Stimulated activated CD8-positive, alpha-beta memory T cell treated with anti-CD3 and anti-CD28 coated beads, Interleukin-7, amount 100 ng/mL, for 4 hours (primary cell): ENCODE measurements at places on chromosomes 4 and X.

GRCh38 chr4:37223732-37224131, 20.8 kb upstream of the NWD2 start:
- DNase-seq: no peak

DNA sequence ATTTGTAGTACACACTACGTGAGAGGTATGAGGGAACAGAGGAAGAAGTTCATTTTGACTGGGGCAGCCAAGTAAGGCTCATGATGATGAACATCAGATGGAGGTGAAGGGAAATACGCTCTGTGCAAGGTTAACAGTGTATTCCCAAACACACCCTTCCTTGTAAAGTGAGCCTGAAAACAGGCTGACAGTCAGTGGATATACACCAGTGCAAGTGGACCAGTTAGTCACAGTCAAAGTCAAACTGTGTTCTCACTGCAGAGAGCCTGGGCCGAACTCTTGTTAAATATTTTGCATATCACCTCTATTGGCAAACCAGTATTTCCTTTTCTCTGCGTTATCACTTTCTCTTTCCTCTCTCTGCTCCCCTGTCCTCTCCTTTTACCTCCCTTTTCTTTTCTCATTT, 23.4 kb upstream of the RHOH start:
- DNase-seq: no peak

- DNase-seq: no peak
These were observed 1.9 kb upstream of the BMX start for GRCh38 chrX:15498741-15499140.

- no peak for DNase-seq
These were observed 113.7 kb downstream of the MANBA start for GRCh38 chr4:102647117-102647516.

GRCh38 chrX:100994352-100995281, 25.1 kb downstream of the ARL13A start:
- no peak for DNase-seq

DNA sequence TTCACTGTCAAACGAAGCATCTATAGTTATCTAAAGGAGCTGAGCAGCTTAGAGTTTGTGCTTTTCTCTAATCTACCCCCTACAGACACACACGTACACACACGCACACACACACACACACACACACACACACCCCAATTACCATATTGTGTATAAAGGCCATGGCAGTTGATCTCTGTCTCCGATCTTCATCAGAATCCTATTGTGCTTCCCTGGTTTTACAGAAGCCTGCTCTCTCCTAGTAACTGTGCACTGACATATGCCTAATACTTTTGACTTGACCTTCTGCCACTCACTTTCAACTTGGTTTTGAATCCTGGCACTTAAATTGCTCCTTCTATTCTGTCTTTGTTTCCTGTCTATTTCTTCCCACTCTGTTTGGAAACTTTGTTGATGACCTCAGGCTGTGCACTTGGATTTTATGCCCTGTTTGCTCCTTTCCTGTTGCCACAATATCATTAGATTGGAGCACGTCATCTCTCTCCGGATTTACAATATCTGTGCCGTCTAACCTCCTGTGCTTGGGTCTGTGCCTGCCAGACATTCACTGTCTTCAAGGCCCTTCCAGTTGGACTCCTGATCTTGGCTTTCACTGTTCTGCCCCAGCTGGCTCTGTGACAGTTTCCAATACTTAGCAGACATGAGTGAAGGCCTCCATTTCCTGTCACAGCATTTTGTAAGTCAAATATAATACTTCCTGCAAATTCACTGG, 928.1 kb downstream of the FAT4 start:
- no peak for DNase-seq

DNA sequence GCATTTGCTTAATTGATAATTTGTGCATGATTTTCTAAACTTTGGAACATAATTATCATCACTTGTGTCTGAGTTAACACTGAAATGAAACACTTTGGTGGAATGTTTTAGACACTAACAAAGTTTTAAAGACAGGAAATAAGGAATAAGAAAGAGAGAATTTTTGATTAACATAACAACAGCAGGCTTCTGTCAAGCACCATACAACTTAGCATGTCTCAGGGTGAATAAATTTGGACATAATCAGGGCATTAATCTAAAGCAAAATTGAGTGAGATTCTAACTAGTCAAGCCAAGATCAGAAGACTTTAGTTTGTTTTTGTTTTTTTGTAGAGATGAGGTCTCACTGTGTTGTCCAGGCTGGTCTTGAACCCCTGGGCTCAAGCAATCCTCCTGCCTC, 28.1 kb upstream of the DUSP21 start:
- DNase-seq: no peak

DNA sequence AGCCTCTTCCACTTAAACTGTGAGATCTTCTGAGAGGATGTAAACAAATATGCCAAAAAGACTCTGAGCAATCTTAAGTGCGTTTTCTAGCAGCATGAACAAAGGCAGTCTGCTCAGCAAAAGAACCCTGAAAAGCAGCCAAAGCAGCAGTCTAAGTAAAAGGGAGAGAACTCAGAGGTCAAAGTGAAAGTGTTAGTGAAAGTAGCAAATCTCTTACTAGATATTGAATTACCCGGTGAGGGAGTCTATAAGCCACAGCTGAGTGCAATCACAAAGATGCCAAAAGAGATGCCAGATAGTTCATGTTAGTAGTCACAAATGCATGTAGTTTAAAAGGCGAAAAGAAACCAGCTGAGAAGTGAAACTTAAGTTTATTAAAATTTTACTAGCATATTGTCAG, 7.9 kb upstream of the GNRHR start:
- DNase-seq: no peak

DNA sequence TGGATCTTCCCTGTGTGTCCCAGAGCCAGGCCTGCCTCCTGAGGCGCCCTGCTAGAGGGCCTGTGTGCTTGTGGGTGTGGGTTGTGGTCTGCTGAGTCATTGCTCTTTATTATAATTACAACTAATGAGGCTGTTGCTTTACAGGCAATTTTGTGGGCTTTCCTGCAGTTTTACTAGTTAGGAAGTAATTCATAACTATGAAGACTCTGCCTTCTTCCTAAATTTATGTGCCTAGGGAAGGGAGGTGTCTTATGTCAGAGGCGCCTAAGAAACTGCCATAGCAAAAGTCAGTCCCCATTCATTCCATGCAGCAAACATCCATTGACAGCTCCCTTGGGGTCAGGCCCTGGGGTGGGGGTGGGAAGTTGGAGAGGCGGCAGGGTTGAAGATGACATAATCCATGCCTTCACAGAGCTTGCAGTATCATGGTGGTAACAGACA, 359.2 kb downstream of the IDS start:
- DNase-seq: no peak

DNA sequence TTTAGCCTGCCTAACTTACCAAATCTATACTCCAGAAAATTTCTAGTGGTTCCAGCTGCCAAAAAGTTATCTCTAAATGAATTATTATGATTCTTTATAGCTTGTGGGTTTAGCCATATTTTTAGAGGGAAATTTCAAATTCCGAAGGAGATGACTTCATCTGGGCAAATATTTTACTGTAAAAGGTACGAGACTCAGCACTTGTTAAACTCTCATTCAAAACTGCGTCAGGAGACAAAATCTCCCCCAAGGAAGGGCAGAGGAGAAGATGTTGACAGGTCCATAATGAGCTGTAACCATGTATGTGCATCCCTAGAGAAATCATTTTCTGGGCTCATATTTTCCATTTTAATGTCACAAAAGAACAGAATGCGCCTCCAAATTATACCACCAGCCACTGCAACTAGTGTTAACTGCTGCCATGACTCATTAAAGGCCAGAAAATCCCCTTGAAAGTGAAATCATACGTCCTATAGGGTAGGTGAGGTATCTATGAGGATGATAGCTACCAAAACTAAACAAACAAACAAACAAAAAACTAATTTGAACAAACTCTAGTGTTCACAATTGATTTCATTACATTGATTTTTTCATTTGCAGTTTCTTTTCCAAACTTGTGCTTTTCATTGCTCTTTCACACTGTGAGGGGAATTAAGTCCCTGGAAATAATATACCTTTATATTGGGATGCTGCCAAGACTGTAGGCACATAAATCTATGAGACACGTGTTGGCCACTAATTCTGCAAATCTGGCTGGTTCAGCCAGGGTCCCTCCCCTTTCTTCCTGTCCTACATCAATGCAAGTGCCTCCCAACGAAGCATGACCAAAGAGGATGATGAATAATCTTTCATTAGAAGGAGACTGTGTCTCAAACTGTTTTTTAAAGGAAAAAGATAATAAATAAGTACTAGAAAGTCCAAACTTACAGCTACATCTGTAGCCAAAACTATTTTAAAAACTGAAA, 85.8 kb downstream of the ARHGAP6 start:
- DNase-seq: no peak

DNA sequence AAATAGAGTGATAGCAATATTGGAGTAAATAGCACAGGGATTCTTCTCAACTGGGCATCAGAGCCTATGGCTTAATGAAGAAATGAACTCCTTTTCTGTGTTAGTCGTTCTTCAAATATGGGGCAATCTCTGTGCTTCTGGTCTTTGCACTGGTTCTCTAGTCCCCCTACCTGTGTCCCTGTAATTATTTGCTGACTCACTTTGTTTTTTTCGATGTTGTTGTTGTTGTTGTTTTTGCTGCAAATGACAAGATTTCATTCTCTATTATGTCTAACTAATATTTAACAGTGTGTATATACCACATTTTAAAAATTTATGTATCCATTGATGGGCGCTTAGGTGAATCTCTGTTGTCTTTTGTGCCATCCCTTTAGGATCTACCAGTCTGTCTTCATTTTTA, 2137.8 kb upstream of the TENM3 start:
- DNase-seq: no peak

DNA sequence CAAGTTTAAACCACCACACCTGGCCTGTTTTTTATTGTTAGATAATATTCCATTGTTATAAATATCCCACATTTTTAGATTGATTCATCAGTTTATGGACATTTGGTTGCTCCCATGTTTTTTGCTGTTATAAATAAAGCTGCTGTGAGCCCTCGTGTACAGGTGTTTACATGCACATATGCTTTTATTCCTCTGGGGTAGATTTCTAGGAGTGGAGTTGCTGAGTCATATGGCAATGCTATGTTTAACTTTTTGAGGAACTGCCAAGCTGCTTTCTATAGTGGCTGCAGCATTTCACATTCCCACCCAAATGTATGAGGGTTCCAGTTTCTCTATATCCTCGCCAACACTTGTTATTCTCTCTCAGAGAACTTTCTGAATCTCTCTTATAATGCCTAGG, 90.5 kb downstream of the TBL1X start:
- no peak for DNase-seq

- peak; percentile 52 for DNase-seq
These were observed 168.6 kb downstream of the PTTG2 start for GRCh38 chr4:38128478-38129459.

DNA sequence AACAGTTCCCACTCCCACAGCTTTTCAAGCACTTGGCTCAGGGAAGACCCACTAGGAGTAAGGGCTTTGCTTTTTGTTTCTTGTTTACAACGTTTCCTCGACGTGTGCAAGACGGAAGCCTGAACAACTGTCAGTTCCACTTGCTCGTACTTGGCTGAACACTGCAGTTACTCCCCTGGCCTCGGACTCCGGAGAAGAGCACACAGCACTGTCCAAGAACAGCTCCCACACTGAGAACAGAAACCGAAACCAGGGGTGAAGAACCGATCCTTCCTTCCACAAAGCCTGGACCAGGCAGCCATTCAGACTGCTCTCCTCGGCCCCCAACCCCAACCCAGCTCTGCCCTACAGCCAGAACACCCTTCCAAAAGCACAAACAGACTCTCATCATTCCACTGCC, 25.5 kb downstream of the IRF2 start:
- no peak for DNase-seq

DNA sequence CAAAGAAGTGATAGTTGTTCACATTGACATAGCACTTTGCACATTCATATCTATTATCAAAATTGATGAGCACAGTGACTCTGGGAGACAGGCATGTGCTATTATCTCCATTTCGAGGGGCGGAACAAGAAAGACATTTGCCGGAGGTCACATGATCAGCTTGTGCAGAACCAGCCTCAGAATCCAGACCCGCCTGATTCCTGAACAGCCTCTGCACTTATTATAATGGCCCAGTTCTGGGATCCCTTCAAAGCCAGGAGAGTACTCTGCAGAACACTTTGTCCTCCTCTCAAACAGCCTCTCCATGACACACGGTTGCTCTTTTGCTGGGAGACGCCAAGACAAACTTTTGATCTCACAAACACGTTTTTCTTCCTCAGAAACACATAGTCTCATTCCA, 48.4 kb downstream of the RWDD4 start:
- DNase-seq: no peak

- no peak for DNase-seq
These were observed 38.7 kb downstream of the SEC24B start for GRCh38 chr4:109472343-109472761.

DNA sequence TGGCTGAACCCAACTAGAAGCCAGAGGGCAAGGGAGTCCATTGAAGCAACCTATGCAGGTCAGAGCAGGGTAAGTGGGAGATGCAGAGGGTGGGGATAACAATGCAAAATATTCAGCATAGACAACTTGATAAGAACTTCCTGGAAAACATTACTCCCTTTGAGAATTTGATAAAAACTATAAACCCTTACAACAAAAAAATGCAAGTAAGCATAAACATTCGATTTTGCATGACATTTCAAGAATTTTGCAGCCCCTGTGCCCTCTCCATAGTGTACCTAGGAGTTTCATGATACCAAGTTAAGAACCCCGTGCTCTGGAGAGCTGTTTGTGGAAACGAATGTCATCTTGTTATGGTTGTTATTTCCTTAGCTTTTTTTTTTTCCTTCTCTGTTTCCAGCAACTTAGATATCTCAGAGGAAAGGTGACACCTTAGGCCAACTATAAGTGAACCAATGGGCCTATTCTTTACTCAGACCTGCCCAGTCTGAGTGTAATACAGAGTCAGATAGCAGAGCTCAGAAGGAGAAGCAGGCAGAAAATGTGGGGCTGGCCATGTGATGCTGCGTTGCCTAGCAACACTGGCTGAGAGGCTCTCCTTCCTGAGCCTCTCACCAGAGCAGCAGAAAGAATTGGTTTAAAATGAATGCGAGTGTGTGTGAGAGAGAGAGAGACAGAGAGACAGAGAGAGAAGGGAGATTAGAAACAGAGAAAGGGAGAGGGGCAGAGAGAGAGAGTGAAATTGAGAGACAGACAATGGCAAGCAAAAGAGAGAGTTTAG, 36.7 kb upstream of the GABRQ start:
- no peak for DNase-seq

GRCh38 chr4:175511861-175512260, 300.2 kb downstream of the GPM6A start:
- DNase-seq: no peak
